ENCODE measurements at places on chromosomes 7 and 10. TPM values are rescaled to one million over a fixed set of nuclear protein-coding genes. Genes with fewer than 3 reads are reported as not detected.
A peak's percentile ranks its signal among the peaks of the same experiment; 100 is the strongest.

DNA sequence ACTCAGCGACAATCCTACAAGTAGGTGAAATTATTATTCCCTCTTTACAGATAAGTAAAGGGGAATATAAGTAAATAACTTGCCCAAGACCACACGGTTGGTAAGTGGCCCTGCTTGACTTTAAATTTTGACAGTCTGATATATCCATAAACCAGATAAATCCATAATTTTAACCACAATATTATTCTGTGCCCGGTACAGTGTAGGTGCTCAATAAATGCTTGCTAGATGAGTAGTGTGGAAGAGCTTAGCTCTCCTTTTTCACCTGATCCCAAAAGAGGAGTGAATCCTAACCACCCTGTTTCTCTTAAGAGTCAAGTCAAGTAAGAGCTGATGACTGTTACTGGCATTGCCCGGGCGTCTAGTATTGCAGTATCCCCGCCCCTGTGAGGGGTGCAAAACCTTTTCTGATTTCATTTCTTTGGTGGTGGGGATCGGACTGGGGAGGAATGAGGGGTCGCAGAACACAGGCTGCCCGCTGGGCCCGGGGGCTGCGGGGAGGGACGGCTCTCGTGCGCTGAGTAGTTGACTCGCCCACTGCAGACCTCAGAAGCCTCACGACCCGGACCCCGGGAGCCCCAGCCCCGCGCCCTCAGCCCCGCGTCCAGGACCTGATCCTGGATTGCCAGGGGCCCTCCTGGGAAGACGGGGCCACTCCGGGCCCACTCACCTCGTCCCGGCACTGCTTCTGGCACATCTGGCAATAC lies 490 bp downstream of the KIN start:
- DNase-seq = no peak

GRCh38 chr7:134552105-134552504 lies 3.2 kb downstream of the AKR1B15 start:
- no peak for DNase-seq

DNA sequence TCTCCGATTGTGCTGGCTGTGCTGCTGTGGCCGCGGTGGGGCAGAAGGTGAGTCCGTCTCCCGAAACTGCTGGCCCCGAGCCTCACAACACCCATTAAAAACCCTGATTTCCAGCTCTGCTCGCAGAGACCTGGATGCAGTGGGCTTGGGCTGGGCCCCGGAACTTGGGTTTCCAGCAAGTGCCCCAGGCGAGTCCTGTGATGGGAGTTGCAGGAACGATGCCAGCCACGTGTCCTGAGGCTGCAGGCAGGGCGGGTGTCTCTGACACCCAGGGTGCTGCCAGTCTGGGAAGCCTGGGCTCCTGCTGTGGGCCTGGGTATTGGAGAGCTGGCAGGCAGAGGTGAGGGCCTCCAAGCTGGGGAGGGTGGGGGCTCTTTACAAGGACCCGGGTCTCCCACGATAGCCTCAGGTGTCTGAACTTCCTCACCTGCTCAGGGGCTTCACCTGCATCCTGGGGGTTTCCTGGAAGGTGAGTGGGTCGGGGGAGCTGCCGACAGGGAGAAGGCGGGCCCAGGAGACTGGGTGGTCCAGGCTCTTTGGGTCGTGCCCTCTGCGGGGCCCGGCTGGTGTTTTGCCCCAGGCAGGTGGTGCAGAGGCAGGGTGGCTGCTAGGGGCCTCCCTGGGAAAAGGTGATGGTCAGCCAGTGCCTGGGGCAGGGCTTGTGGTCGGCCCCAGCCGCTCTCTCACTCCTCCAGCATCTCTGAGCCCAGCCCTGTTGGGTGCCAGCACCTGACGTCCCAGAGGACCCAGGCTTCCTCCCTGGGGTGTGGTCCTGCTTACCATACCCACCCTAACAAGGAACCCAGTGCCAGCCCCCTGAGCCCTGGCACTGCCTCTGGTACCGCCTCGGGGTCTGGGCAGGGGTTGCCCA lies 180.3 kb downstream of the DNAJB6 start:
- no peak for DNase-seq

AKR1C8 gene
- total RNA-seq = not detected

PPP1R17 gene
- not detected for total RNA-seq

DNA sequence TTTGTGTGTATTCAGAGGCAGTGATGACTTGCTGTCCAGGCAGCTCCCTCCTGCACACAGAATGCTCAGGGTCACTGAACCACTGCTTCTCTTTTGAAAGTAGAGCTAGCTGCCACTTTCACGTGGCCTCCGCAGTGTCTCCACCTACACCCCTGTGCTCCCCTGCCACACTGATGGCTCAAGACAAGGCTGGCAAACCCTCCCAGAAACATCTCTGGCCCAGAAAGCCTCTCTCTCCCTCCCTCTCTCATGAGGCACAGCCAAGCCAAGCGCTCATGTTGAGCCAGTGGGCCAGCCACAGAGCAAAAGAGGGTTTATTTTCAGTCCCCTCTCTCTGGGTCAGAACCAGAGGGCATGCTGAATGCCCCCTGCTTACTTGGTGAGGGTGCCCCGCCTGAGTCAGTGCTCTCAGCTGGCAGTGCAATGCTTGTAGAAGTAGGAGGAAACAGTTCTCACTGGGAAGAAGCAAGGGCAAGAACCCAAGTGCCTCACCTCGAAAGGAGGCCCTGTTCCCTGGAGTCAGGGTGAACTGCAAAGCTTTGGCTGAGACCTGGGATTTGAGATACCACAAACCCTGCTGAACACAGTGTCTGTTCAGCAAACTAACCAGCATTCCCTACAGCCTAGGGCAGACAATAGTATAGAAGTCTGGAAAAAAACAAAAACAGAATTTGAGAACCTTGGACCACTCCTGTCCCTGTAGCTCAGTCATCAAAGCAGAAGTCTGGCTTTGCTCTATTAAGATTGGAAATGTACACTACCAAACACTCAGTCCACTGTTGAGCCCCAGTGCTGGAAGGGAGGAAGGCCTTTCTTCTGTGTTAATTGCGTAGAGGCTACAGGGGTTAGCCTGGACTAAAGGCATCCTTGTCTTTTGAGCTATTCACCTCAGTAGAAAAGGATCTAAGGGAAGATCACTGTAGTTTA lies 15.8 kb downstream of the SCD start:
- no peak for DNase-seq

DNA sequence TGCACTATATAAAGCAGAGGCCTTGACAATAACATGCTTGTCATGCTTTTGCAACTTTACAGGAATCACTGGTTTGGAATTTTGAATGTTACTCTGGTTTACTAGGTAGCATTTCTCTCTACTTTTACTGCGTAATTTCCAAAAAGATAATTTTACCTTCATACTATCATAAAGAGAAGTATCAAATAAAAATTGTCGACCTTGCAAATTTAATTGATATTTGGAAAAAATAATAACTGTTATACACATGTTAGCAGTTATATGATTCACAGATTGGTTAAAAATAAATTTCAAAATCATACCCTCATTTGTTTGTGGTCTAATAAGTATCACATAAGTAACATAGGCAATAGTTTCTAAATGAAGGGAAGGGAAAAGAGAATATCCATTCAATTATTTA lies 228.5 kb upstream of the CACNA2D1 start:
- no peak for DNase-seq

- DNase-seq = peak; percentile 43
These were observed 3.4 kb upstream of the ADCY1 start for GRCh38 chr7:45570797-45571196.

FXYD4 gene
- 1.0 TPM for total RNA-seq

- no peak for DNase-seq
These were observed 3.7 kb downstream of the METTL27 start for GRCh38 chr7:73838642-73839041.

DNA sequence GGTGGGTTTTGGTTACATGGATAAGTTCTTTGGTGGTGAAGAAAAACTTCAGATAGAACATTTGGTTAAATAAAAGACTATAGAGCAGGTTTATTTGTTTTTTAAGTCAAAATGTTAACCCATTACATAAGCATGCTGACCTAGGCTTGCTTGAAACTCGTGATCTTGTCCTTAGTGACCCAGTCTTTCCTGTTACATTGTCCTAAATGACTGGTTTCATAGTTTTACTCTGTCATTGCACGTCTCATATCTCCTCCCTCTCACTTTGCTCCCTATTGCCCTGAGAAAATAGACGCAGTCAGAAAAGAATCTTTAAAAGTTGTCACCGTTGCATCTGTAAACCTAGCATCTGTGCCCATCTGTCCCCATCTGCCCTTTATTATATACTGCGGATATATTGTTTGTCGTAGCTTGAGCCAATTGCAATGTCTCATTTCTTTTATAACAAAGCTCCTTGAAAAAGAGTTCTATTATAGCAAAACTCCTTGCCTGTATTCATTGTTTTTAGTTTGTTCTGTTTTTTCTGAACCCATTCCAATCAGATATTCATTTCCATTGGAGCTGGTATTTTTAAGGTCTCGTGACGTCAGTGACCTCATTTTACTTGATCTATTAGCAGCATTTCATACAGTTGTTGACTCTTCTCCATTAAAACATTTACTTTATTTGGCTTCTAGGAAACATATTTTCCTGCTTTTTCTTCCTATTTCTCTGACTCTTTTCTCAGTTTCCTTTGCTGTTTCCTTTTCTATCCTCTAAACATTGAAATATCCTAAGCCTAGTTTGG lies 57.3 kb downstream of the HELLS start:
- DNase-seq = no peak

- DNase-seq = no peak
These were observed 88.9 kb upstream of the COL1A2 start for GRCh38 chr7:94305836-94306235.

GRCh38 chr10:86004337-86004736 lies 362.3 kb downstream of the GRID1 start:
- no peak for DNase-seq

DNA sequence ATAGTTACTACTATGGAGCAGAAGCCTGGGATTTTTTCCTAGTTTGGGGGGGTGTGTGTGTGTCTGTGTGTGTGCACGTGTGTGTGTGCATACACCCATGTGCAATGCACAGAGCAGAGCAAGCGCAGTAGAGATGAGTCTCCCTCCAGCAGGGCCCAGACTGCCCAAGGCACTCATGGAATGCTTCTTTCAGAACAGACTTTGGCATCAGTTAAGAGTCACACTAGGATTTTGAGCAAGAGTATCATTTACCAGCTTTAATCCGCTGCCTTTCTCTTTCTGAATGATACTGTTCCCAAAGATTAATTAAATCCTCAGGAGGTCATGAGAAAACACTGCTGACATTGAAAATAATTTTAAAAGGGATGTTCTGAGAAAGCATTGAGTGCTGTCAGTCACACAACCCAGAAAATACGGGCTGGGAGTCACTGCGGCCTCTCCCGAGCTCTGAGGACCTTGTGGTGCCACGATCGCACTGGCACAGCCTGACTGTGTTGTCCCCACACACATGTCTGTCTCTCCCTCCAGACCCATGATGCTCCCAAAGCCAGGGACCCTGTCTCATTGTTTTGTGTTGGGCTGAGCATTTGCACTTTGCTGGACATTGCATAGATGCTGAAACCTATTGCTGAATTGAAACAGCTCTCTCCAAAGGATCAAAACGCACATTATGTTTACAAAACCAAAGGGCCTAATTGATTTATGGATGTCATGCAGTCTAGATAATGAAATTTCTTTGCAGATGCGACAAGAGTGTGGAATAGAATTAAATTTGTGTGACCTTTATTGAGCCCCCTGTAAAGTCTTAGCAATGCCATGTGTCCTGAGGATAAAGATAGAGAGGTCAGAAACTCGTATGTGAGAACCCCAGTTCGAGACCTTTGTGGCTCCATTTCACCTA lies 54.7 kb upstream of the FIGNL1 start:
- DNase-seq = no peak

DNA sequence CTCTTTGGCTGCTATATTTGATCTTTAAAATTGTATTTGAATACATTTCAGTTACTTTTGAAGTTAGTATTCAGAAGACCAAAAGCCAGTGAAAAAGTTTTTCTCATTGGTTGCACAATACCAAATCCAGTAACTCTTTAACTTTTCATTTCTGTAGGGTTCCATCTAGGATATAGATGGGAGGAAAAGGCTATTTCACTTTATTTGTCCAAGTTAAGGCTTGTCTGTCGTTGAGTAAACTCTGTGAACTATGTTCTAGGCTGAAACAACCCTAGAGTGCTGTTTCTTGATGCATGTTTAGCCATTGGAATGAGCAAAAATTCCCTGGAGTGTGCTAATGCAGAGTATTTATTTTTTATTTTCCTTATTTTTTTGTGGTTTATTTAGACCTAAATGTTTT lies 834.7 kb upstream of the KCND2 start:
- no peak for DNase-seq

BCL7B gene
- total RNA-seq = 57.8 TPM

- DNase-seq = no peak
These were observed 9.8 kb upstream of the DLX6 start for GRCh38 chr7:96995406-96996110.

DNA sequence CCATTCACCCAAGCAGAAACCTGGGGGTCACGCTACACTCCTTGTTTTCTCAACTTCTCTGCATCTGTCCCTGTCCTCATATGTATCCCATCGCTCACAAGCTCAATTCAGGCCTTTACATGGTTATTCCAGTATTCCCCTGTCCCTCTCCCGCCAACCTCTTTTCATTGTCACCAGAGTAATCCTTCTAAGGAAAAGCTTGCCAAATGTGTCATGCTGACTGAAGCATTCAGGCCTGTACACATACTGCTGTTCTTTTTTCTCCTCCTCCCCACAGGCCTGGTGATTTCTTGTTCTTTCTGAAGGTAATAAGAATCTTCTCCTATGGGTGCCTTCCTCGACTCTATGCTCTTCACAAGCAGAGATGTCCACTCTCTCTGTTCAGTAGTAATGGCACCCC lies 282.2 kb downstream of the PHTF2 start:
- DNase-seq = no peak

TEX47 gene
- total RNA-seq = not detected

DNA sequence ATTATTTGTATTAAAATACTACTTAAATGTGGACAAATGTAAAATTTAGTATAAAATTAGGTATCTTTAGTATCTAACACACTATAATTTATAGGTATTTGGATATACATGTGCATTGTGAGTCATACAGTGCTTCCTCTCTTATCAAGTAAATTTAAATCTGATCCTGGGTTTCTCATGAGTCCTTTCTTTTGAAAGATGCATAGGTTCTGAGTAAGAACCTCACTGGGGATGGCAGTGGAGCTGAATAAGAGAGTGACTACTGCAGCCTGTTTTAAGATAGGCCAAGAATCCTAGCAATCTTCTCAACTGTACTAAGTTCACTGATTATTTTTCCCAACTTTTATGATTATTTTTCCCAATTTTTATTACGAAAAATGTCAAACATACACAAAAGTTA lies 16.2 kb downstream of the CEP55 start:
- no peak for DNase-seq

- DNase-seq = no peak
These were observed 260.1 kb upstream of the CDC14C start for GRCh38 chr7:48664241-48664640.

- no peak for DNase-seq
These were observed 48.3 kb upstream of the SEPHS1 start for GRCh38 chr10:13396369-13396768.

DNA sequence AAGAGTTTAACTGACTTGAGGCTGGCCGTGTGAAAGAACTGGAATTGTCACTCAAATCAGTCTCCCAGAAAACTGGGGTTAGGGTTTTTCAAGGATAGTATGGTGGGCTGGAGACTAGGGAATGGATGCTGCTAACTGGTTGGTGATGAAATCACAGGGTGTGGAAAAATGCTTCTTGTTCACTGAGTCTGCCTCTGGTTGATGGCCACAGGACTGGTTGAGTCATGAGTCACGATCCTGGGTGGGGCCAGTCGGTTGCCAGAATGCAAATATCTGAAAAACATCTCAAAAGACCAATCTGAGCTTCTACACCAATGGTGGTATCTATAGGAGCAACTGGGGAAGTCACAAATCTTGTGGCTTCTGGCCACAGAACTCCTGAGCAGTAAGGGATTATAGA lies 16.3 kb upstream of the BAMBI start:
- no peak for DNase-seq
